ENCODE measurements at places on chromosomes 6 and 20. TPM values are rescaled to one million over a fixed set of nuclear protein-coding genes. Genes with fewer than 3 reads are reported as not detected.

HEBP2 gene
- 118 TPM for total RNA-seq

KIAA1586 gene
- 5.9 TPM for total RNA-seq

DNA sequence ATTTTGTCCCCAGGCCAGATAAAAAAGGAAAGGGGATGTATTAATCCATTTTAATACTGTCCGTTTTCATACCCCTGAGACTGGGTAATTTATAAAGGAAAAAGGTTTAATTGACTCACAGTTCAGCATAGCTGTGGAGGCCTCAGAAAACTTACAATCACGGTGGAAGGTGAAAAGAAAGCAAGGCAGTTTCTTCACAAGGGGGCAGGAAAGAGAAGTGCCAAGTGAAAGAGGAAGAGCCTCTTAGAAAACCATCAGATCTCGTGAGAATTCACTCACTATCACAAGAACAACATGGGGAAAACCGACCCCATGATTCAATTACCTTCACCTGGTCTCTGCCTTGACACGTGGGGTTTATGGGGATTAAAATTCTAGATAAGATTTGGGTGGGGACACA lies 152.5 kb downstream of the IBTK start:
- DNase-seq = no peak

SNX5 gene
- 232 TPM for total RNA-seq

DNA sequence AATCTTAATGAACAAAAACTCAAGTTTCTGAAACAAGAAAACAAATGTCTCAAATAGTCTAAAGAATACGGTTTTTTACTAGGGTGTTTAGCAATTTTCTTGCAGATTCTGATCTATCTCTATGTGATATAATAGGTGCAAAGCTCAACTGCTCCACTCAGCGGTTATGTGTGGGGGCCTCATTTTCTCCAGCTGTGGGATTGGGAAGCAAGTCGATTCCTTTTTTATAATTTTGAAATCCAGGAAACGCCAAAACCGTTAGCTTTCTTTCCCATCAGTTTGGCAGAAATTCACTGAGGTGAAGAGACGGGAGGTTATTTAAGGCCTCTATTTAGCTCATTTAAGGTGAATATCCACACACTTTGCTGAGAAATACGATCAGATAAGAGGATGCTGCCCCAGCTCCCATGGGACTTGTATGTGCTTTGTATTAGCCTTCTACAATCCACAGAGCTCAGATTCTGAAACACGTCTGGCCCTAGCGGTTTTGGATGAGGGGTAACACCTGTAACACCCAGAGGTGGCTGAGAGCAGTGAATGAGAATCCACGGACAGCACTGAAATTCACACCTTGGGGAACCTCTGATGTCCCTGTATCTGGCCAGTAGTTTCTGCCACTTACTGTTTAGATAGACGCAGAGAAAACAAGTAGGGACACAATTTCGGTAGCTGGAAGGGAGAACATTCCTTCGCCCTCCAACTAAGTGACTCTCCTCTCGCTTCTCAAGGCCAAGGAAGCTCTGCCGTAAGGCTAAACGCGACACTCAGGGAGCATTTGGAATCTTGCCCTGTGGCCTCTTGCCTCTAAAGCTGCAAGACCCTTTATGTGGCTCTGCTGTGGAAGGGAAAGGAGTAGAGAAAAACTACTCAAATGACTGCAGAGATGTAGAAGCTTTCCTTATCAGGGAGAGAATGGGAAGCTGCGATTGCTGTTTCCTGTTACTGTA lies 6.5 kb upstream of the BCAS4 start:
- DNase-seq = no peak

SPATS1 gene
- not detected for total RNA-seq

GRCh38 chr6:121158438-121158837 lies 175.8 kb downstream of the TBC1D32 start:
- no peak for DNase-seq

- no peak for DNase-seq
Measured at GRCh38 chr6:159833556-159833955, 33.5 kb downstream of the PNLDC1 start.

DNA sequence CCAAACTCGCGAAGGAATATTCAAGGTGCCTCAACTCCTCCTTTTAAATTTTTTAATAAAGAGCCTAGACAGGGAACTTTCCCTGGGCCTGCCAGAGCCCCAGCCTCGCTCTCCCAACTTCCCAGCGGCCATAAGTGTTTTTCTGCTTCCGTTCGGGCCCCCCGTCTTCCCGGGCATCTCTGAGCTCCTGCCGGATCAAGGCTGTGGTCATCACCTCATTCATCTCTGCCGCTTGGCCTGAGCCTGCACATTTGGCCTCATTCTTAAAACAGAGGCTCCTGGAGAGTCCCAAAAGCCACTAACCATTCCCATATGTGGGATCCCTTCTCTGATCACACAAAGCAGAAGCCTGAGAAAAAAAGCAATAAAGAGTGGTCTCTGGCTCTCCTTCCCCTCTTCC lies 969.1 kb upstream of the DEFB115 start:
- DNase-seq = no peak

DNA sequence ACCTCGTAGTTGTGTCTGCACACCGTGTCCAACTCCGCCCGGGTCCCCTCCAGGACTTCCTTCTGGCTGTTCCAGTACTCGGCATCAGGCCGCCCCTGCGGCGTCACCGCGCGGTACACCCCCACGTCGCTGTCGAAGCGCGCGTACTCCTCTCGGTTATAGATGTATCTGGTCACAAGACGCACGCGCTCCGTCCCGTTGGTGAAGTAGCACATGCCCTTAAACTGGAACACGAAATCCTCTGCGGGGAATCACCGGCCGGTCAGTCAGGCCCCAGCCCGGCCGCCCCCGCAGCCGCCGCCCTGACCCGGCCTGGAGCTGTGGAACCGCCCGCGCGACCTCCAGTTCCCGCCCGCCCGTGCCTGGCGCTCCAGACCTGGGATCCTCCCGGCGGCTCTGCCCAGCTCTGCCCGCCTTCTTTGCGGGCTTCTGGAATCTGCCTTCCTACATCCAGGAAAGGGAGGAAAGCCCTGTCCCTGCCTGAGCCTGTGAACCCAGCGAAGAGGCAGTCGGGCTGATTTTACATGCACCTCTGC lies 1.6 kb downstream of the HLA-DQB1 start:
- no peak for DNase-seq

DOK5 gene
- 1.9 TPM for total RNA-seq

DNA sequence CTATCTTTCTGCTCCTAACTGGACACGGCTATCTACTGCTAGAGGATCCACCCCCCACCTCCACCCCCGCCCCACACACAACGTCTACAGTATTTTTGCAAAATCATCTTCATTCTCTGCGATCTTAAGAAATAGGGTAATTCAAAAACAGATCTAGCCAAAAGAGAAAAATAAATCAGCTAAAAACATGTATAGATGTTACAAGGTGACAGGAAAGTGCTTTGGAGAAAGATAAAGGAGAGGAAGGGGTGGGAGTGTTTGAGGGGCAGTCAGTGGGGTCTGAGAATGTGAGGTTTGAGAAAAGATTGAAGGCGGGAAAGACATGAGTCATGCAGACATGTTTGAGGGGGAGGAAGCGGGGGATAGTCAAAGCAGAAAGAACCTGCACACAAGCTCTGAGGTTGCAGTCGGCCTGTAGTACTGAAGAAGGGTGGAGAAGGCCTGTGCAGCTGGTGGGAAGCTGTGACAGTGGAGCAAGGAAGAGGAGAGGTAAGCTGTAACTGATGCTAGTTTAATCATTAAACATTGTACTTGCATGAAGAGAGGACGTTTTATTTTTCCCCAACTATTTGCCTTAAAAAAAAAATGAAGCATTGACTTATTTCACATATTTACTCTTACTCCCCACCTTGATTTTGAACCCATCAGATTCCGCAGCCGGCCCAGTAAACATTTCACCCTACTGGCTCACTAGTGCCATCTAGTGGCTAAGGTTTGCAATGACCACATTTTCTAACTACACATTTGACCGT lies 332.6 kb downstream of the ADGRB3 start:
- DNase-seq = peak; percentile 73

DNA sequence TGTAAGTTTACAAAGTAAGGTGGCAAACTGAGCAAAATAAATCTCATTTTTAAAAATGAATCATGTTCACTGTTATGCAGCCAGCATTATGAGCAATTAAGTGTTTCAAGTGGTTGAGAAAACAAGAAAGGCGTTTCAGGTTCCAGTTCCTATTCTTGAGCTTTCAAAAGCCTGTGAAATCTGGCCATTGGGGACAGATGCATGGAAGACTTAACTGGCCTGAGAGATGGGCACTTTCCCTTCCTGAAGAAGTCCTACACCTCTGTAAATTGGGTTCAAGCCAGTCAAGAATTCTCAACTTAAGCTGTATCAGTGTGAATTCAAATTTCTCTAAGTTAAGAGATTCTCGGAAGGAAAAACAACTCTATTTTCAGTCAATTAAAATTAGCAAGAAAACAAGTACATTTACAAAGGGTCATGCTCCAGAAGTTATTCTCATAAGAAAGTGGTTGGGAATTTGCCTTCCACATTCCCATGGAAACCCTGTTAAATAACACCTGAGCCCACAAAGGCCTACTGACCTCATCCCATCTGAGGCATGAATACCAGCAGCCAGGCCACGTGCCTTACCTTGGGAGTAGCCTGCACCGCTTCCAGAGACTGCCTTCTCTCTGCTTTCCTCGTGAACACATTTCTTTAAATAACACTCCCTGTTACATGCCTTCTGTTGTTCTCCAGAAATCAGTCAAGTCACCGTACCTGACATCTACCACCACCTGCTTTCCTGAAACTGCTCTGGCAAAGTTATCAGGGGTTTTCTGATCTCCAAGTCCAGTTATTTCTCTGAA lies 19.4 kb downstream of the MAP3K5 start:
- no peak for DNase-seq

TRAPPC3L gene
- 0.63 TPM for total RNA-seq

- no peak for DNase-seq
Measured at GRCh38 chr6:169665289-169665688, 36.5 kb downstream of the WDR27 start.

GRCh38 chr20:57124366-57124765 lies 142.1 kb downstream of the BMP7 start:
- no peak for DNase-seq

Measured in omental fat pad (tissue), 4 donors.